ENCODE measurements at places on chromosomes 6 and 20. TPM values are rescaled to one million over a fixed set of nuclear protein-coding genes. Genes with fewer than 3 reads are reported as not detected.

LBP gene
- not detected for total RNA-seq

TNFRSF6B gene
- total RNA-seq, result 5.5 TPM

BPIFB4 gene
- total RNA-seq, result not detected

DCDC2 gene
- total RNA-seq, result 6.6 TPM

EEF1A2 gene
- total RNA-seq, result 1.0 TPM

RPP40 gene
- total RNA-seq, result 16.9 TPM

IRF4 gene
- under 0.01 TPM for total RNA-seq

SASH1 gene
- 7.2 TPM for total RNA-seq

KATNA1 gene
- total RNA-seq, result 36.8 TPM

GGTLC1 gene
- not detected for total RNA-seq

ASIP gene
- total RNA-seq, result not detected

C20orf141 gene
- not detected for total RNA-seq
